ENCODE measurements at places on chromosomes 7 and 10. TPM values are rescaled to one million over a fixed set of nuclear protein-coding genes. Genes with fewer than 3 reads are reported as not detected.

The TSPAN13 gene
- 4.4 TPM for total RNA-seq

The ACTL6B gene
- not detected for total RNA-seq

The CTNNA3 gene
- under 0.01 TPM for total RNA-seq

The GIMAP1 gene
- total RNA-seq, result 21.2 TPM

The TRIL gene
- 13.5 TPM for total RNA-seq

The MGAM2 gene
- not detected for total RNA-seq

The SPDYE2B gene
- not detected for total RNA-seq

The CLDN3 gene
- total RNA-seq, result not detected

DNA sequence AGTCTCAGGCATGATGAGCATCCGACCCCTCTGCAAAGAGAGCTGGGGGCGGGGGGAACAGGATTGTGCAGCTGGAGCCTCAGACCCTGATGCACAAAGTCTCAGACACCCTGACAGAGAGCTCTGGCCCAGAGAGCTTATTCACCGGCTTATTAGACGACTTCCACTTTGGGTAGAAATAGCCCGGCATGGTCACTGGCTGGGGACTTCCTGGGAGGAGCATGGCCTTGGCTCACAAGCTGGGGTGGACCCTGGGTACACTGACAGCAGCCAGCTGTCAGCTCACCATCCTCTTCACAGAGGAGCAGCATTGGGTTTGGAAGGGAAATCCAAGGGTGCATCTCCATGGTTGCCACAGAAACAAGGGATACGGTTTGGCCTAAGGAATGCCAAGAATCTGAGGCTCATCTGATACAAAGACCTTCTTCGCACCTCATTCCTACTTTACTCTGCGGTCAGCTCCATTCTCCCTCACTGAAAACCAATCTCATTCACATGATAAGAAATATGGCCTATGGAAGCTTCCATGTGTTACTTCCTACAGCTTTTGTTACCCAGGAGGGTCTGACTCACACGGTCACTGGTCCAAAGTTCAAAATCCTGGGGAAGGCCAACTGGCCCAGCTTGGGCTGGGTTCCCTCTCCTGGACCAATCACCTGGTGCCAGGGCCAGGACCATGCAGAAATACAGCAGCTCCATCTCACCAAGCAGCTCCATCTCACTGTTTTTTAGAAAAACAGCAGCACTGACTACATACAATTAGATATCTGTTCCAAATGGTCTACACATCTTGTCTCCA, 25.1 kb downstream of the ZNF467 start:
- DNase-seq, result no peak

DNA sequence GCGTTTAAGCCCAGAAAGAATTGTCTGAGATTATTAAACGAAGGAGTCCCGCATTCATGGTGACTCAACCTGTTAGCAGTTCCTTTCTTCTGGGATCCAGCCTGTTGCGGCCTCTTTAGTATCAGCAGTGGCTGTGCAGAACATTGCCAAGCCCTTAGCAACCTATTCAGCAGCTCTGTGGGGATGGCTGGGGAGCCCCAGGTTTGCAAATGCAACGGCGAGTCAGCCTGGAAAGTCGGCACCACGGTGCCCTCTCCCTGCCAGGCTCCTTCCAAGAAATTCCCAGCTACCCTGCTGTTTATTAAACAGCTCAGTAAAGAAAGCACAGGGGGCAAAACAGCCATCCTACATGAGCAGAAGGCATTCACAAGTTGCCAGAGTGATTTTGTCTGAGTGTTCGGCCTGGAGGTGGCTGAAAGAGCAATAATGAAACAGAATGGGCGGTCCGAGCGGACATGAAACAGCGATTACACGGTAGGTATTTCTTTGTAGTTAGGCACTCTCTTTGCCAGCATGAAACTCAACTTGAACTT, 198.3 kb downstream of the BAMBI start:
- no peak for DNase-seq

DNA sequence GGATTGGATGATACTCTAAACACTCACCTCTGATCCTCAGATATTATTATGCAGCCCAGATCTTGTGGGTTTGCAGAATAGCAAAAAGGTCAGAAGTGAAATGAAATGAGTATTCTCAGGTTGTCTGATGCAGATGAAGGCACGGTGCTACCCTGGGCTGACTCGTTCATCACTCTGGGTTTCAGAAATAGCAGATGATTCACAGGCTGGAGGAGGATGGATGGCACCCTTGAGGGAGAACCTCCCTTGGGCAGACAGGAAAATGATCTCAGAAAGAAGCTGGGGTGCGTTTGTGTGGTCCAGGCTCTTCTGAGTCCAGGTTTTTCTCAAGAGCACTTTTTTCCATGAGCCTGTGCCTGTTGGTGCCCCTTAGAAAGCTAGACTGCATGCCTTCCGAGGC, 515.8 kb upstream of the MKI67 start:
- no peak for DNase-seq

DNA sequence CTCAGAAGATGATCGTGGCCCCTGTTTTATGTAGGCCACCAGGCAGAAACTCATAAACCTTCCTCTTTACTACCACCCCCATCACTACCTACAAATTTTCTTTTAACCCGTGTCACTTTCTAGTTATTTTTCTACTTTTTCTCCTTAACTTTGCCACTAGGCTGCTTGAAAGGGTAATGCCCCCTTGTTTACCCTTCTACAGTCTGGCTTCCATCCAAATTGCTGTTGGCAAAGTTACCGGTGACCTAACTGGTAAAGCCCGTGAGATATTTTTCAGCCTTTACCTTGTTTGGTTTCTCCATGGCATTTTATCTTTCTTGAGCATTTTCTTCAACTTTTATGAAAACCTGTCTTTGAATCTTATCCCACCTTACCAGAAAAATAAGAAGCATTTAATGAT, 153.0 kb downstream of the WNT2 start:
- no peak for DNase-seq

DNA sequence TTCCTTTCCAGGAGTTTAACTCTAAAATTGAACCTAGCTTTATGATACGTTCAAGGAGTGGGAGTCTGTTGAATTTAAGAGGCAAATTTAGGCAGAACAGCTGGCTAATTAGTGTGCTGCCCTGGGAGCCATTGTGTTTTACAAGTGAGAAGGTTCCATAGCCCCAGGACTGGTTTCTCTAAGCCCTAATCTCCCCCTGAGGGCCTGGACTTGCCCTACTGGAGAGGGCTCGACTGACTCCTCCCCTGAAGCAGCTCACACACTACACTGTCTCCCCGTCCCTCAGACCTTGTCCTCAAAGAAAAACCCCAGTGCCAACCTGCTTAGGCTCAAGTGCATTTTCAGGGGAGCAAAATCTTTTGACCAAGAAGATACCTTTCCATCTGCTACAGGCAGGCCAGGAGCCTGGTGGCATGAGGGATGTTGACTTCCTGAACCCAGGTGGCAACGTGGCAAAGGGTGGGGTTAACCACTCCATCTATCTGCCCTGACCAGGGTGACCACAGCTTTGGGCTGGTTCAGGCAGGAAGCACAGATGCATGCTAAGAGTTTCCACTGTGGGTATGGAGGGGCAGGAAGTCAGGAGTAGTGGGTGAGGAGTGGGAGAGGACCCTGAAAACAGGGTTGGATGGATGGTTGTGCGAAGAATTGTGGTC, 68.9 kb upstream of the CARD11 start:
- no peak for DNase-seq

DNA sequence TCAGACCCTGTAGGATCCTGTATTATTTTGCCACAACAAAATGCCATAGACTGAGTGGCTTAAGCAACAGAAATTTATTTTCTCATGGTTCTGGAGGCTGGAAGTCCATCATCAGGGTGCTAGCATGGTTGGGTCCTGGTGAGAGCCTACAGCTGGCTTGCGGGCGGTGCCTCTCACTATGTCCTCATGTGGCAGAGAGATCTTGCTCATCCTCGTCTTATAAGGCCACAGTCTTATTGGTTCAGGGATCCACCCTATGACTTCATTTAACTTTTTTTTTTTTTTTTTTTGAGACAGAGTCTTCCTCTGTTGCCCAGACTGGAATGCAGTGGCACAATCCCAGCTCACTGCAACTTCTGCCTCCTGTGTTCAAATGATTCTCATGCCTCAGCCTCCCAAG, 90.9 kb downstream of the LSM5 start:
- DNase-seq, result no peak

- DNase-seq, result no peak
These were observed 270.7 kb downstream of the ADRA2A start for GRCh38 chr10:111347386-111348013.

DNA sequence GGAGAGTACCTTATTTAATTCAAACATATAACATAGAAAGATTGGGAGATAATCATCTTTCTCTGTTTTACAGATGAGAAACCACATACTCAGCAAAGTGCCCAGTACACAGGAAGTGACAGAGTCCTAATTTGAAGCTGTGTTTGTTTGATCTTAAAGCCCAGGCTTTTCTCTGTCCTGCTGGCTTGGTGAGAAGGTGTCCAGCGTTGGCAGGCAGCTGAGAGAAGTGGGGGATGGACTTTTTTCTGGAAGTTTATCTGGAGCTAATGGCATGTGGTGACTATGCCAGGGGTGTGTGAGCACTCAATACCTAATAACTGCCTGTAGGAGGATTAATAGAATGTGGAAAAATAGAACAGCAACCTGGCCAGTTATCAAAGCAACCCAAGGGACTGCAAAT, 60.8 kb downstream of the NPSR1 start:
- DNase-seq, result no peak

- no peak for DNase-seq
These were observed 27.5 kb downstream of the STRA8 start for GRCh38 chr7:135260930-135261721.

GRCh38 chr7:3117081-3117480, 73.4 kb upstream of the CARD11 start:
- DNase-seq, result no peak

- no peak for DNase-seq
These were observed 158.4 kb upstream of the PCBD1 start for GRCh38 chr10:71046747-71047146.

GRCh38 chr7:4308205-4308590, 373.9 kb upstream of the FOXK1 start:
- DNase-seq, result no peak
